Epithelial cell of proximal tubule (primary cell): ENCODE measurements at places on chromosomes 1 and 21. TPM values are rescaled to one million over a fixed set of nuclear protein-coding genes. Genes with fewer than 3 reads are reported as not detected.

GRCh38 chr1:8412183-8412831 lies 94.4 kb downstream of the SLC45A1 start:
- DNase-seq, result peak; percentile 51

The PDZK1 gene
- 2.9 and 5.0 TPM in 2 replicates for total RNA-seq

DNA sequence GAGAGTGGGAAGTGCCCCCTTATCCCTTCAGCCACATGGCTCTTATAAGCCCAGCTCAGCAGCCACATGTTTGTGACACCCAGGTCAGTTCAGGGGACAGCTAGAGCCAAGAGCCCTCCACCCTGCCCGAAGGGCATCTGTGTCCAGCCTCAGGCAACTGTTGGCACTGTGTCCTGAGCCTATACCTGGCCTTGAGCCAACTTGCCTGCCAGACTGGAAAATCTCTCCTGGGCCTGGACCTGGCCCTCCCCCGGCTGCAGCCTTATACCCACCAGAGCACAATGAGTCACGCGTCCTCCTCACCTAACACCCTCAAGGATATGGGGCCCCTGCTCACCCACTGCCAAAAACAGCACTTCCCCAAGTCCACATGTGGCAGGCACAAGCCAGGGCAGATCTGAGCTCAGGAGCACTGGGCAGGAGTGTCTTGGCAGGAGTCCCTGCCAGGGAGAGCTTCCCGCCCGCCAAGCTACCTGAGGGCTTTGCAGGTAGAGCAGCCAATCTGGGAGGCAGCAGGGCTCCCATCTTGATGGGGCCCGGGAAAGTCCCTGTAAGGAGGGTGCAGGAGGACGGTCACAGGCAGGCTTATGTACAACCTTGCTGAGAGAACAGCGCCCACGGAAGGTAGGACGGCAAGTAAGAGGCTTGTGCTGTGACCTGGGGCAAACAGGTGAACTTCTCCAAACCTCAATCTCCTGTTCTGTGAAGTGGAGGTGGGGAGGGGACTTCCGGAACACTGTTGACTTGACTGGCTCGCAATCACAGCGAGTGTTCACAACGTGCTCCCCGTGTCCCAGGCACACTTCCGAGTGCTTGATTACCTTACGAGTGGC lies 19.8 kb upstream of the HSPG2 start:
- no peak for DNase-seq

GRCh38 chr1:57229076-57229475 lies 194.8 kb downstream of the DAB1 start:
- no peak for DNase-seq

The GNG5 gene
- total RNA-seq, result 109 and 112 TPM in 2 replicates

The SPRR1A gene
- total RNA-seq, result not detected in 2 replicates

- DNase-seq, result peak; percentile 93
Measured at GRCh38 chr1:183180634-183181056, 5.4 kb upstream of the LAMC2 start.

DNA sequence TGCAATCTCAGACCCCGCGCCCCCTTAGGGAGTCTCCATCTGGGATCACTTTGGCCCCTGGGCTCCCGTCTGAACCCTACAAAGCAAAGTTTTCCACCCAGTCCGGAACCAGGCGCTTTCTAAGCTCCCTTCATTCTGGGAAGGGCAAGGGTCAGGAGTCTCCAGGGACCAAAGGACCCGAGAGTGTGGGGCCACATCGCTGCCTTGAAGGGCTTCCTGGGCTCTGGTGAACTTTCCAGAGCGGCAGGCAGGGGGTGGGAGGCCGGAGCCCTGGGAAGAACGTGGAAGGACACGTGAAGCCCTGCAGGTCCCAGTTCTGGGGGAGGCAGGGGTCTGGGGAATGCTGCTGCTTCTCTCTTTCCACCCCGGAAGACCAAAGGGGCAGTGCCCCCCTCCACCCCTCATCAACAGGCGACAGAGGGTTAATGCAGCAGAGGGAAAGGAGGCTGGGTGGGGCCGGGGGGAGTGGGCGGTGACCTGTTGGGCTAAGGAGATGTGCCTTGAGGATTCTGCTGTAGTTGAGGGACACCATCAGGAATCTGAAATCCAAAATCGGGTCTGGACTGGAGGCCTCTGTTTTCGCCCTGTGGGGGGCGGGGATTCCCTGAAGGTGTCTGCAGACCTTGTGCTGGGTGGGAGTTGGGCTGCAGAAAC lies 734 bp downstream of the CDK18 start:
- no peak for DNase-seq

GRCh38 chr1:230205719-230206198 lies 138.7 kb downstream of the GALNT2 start:
- DNase-seq, result no peak

GRCh38 chr1:166087734-166088571 lies 78.8 kb downstream of the FAM78B start:
- DNase-seq, result no peak

The HPDL gene
- total RNA-seq, result 2.9 and 11.9 TPM in 2 replicates

- DNase-seq, result no peak
Measured at GRCh38 chr1:81978945-81979344, 178.2 kb downstream of the ADGRL2 start.

DNA sequence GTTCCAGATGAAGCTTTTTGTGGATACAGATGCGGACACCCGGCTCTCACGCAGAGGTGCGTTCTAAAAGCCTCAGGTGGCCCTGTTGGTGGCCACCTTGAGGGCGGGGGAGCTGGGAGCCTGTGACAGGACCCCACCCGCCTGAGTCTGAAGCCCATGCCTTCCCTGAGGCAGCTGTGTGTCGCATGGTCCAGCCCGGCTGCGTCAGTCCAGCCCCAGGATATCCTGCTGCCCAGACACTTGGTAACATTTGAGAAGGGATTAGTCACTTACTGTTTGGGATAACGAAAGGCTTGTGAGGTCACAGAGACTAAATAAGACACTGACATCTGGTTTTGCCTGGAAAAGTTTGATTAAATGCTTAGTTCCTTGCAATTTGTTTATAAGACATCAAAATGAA lies 68.9 kb downstream of the UCK2 start:
- no peak for DNase-seq

DNA sequence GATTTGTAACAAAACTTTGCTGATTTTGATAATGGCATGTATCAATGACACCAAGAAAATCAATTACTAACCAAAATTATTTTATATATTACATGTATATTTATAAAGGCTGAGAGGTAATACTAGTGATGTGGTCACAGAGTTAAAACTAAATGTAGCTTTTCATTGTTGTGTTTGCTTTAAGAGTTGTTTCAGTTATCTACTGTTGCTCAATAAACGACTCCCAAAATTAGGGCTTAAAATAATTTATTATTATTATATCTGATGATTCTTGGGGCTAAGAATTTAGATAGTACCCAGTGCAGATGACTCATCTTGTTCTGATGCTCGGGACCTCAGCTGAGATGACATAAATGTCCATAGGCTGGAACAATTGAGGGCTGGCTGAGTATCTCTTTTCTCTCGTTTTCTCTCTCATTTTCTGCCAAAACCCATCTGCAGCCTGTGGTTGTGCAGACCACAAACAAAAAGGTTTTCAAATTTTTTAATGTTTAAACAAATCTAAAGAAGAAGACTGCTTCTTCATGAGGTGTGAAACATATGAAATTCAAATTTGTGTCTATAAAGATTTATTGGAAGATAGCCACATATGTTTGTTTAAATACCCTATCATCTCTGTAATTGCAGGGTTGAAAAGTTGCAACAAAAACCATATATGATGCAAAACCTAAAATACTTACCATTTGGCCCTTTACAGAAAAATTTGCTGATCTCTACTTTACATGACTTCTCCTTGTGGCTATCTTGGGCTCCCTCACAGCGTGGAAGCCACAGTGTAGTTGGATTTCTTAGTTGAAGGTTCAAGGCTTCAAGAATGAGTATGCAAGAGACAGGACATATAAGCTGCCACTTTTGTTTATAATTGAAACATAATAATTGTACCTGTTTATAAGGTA lies 14.8 kb upstream of the PTPRC start:
- DNase-seq, result no peak

- no peak for DNase-seq
Measured at GRCh38 chr1:59305188-59305587, 8.3 kb downstream of the FGGY start.

DNA sequence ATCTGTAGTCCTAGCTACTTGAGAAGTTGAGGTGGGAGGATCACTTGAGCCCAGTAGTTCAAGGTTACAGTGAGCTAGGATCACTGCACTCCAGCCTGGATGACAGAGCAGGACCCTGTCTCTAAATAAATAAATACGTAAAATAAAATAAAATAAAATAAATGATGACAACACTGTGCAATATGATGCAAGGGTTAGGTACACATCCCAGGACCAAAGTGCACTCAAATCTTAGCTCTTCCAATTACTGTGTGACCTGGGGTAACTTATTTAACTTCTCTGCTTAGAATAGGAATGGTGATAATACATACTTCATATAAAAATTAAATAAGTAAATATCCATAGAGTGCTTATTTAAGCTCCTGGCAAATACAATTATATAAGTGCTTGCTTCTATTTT lies 53.5 kb downstream of the LPAR3 start:
- DNase-seq, result no peak

The CORT gene
- total RNA-seq, result not detected in 2 replicates

The BCAR3 gene
- total RNA-seq, result 64.2 and 74.8 TPM in 2 replicates

DNA sequence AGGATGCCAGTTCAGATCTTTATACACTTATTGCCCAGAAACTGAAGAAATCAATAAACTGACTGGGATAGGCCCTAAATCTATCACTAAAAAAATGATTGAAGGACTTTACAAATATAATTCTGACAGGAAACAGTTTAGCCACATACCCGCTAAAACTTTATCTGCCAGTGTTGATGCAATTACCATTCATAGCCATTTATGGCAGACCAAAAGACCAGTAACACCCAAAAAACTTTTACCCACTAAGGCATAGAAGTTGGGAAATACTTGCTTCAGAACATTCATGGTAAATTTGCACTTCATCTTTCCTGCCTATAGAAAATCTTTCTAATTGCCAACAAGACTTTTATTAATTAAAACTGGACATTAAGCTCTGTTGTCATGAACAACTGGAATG lies 15.0 kb upstream of the GPR25 start:
- no peak for DNase-seq

GRCh38 chr1:9787702-9788101 lies 36.1 kb downstream of the CLSTN1 start:
- no peak for DNase-seq

GRCh38 chr1:230200276-230200675 lies 133.2 kb downstream of the GALNT2 start:
- DNase-seq, result no peak

GRCh38 chr1:7948960-7949359 lies 8.3 kb upstream of the TNFRSF9 start:
- peak; percentile 66 for DNase-seq

The CATSPERE gene
- under 0.01 and 0.07 TPM in 2 replicates for total RNA-seq

DNA sequence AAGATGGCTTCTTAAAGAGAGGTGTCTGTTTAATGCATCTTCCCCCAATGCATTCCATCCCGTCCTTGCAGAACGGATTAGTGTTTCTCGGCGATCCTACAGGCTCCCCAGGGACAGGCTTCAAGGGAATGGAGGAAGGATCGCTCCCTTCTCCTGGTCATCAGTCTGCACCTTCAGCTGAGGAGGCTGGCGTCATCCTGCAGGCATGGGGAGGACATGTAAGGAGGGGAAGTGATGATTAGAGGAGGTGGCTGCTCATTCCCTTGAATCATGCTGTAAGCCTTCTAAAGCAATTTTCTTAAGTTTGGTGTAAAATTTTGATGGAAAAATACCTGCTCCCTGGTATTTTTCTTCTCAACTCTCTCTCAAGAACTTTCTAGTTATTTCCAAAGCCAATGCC lies 603.6 kb downstream of the NPHP4 start:
- DNase-seq, result no peak

The SLC1A7 gene
- not detected in 2 replicates for total RNA-seq

The RSPO1 gene
- total RNA-seq, result not detected in 2 replicates

GRCh38 chr1:204461331-204462228 lies 33.0 kb downstream of the PIK3C2B start:
- DNase-seq, result no peak

- no peak for DNase-seq
Measured at GRCh38 chr1:159208175-159208825, 3.6 kb downstream of the ACKR1 start.

DNA sequence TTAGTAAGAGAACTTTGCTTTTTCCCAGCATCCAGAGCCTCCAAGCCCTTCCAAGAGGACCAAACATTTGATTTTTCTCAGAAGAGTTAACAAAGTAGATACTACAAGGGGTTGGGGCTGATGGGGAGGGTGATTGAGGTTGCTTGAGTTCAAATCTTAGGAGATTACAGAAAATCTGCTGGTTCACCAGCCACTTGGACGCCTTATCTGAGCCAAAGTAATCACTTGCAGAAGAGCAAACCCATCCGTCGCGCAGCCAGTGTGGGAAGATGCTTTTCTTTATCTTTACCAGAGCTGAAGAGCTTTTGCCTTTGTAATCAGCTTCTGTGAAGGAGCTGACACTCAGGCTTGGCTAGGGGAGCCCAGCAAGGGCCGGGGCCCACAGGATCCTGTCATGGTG lies 91.9 kb upstream of the CTTNBP2NL start:
- DNase-seq, result no peak

The CFAP74 gene
- total RNA-seq, result not detected in 2 replicates

DNA sequence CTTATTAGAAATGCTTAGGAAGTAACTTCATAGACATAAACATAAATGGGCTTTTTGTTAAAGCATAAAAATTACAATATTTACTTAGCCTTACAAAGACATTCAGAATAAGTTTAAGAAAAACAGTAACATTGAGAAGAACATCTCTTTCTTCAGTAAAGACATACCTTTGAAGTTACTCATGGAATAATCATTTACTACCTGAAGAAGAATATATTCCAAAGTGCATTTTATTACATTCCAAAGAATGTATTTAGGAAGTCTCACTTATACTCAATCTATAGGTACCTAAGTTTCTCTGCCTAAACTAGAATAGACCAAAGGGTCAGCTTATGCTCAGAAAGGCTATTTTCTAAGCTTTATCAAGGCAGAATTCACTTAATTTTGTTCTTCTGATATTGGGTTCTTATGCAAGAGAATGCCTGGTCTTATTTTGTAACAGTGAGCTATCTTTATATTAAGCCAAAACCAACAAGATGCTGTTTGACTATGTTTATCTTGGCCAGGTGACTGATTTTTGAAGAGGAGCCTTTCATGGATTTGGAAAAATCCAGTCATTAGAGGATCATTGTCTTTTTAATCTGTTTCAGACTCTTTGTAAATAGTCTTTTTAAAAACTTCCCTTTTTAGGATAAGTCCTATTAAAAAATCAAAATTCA lies 110.1 kb downstream of the OLFML2B start:
- DNase-seq, result peak; percentile 55
